ENCODE measurements at places on chromosomes 12 and 14. TPM values are rescaled to one million over a fixed set of nuclear protein-coding genes. Genes with fewer than 3 reads are reported as not detected.

- peak; percentile 95 for DNase-seq
These were observed 58.7 kb downstream of the ST8SIA1 start for GRCh38 chr12:22275843-22276242.

Gene CARMIL3
- not detected for total RNA-seq

GRCh38 chr14:81144824-81145603, 75.7 kb downstream of the GTF2A1 start:
- DNase-seq, result no peak

- DNase-seq, result no peak
These were observed 1248.3 kb upstream of the USP15 start for GRCh38 chr12:61011767-61012423.

DNA sequence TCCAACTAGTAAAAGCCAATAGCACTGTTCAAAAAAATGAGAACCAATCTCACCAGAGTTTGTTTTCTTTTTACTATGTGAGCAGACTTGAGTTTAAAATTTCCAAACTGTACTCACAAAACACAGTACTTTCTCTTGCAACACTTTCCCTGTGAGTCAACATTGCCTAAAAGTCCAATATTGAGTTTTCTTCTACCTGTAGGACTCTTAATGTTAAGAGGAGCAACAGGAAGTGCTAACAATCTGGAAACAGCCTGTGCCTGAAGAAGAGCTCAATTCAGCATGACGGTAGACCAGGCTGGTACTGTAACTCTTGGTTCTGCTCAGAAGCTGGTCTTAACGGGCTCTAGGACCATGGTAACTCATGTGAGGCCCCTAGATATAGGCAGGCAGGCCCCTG, 144.3 kb downstream of the MED13L start:
- DNase-seq, result no peak

DNA sequence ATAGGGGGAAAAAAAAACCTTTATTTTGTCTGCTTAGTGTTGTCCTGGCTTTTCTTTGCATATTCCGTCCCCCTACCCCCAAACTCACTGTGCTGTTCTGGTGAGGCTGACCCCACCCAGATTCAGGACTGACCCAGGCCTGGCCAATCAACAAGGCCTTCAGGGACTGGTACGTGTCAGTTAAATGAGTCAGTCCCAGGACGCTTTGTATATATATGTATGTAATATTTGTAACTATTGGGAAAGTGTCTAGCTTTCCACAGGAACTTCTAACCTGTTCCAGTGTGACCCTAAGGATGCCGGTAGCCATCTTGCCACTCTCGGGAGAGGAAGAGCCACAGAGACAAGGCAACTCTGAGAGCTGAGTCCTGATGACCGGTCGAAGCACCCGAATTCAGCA, 107.4 kb downstream of the VCPKMT start:
- peak; percentile 81 for DNase-seq

GRCh38 chr12:82968631-82969367, 282.1 kb downstream of the TMTC2 start:
- DNase-seq, result no peak

Gene HCAR3
- total RNA-seq, result 0.44 TPM

GRCh38 chr12:31009976-31010375, 63.7 kb upstream of the DDX11 start:
- DNase-seq, result no peak

Gene GPX2
- total RNA-seq, result 196 TPM

DNA sequence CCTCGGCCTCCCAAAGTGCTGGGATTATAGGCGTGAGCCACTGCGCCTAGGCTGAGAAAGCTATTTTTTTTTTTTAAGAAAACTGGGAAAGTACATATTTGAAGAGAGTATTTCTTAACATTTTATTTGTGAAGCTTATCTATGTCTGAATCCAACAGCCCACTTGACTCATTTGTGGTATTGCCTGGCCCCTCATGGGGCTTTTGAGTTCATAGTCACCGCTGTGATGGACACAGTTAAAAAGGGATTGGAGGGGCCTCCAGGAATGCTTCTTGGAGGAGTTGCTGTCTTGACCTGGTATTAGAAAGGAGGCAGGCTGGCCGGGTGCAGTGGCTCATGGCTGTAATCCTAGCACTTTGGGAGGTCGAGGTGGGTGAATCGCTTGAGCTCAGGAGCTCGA, 26.5 kb downstream of the BCL7A start:
- no peak for DNase-seq

DNA sequence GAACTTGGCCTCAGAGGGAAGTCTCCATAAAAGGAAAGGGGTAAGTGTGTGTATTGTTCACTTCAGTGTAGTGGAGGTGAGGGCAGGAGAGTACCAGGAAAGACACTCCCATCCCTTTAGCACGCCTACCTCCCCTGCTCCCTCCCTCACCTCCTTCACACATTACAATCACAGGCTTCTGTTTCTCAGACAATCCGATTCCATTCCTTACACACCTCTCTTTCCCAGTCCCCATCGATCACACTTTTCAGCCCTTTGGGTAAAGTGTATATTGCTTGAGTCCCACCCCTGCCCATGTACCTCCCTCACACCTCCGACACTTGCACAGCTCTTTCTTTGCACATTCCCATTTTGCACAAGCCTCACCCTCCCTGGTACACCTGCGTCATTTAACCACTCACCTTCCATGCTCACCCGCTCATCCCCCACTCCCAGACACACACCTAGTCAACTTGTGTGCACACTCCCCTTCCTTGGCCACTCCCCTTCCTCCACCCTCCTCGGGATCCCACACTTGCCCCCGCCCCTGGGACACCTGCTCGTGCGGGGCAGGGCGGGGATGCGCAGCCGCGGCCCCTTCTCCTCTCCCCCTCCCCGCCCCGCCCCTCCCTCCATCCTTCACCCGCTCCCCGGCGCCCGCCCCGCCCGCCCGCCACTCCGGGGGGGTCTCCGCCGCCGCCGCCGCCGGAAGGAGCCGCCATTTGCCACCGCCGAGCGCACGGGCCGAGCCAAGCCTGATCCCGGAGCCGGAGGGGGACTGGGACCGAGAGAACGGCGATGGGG, at the start of gene MARCHF9:
TSS of gene MARCHF9 (plus strand) at position 693 of the 783 bp plus-strand sequence. CDS start 426 bp downstream, outside the sequence.
- DNase-seq, result peak; percentile 83

Gene KRT78
- total RNA-seq, result 1.5 TPM

Gene NEMP1
- 28.9 TPM for total RNA-seq

- no peak for DNase-seq
These were observed 34.4 kb downstream of the CDK17 start for GRCh38 chr12:96365604-96366380.

- no peak for DNase-seq
These were observed 52.9 kb downstream of the SH2B3 start for GRCh38 chr12:111458546-111459172.

GRCh38 chr14:75559451-75560222, 18.8 kb upstream of the FLVCR2 start:
- peak; percentile 98 for DNase-seq

- DNase-seq, result no peak
These were observed 173.2 kb downstream of the CAND1 start for GRCh38 chr12:67442347-67442841.

Gene GZMB
- not detected for total RNA-seq

Gene RILPL2
- total RNA-seq, result 3.6 TPM

DNA sequence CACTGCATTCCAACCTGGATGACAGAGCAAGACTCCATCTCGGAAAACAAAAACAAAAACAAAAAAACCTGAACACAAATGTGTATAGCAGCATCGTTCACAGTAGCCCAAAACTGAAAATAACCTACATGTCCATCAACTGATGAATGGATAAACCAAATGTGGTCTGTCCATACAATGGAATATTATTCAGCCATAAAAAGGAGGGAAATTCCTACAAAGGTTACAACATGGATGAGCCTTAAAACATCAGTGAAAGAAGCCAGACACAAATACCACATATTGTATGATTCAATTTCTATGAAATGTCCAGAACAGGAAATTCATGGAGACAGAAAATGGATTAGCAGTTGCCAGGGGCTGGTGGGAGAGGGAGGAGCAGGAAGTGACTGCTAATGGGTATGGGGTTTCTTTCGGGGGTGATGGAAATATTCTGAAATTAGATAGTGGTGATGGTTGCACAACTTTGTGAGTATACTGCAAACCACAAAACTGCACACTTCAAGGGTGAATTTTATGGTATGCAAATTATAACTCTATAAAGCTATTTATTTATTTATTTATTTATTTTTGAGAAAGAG, 4.0 kb downstream of the MYL2 start:
- no peak for DNase-seq

Gene MMAB
- 52.8 TPM for total RNA-seq

GRCh38 chr12:124363353-124363965, 68.6 kb downstream of the RFLNA start:
- DNase-seq, result no peak

GRCh38 chr12:47207829-47208248, 128.1 kb upstream of the AMIGO2 start:
- DNase-seq, result no peak

Gene FAM222A
- total RNA-seq, result 3.1 TPM

DNA sequence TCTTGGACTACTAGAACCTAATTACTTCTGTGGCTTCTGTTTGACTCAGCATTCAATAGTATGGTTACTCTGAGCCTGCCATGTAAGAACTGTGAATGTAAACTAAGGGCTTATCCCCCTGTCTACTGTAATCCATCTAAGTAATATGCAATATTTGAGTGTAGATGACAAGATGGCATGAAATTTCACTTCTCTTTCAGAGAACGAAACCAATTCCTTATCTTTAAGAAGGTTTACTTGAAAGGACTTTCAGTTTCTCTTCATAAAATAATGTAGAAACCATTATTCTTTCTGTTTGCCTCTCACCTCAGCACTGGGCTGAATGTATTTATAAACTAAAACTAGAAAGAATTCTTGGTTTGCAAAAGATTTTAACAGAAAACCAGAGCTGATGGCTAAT, 60.4 kb upstream of the ARID2 start:
- no peak for DNase-seq

DNA sequence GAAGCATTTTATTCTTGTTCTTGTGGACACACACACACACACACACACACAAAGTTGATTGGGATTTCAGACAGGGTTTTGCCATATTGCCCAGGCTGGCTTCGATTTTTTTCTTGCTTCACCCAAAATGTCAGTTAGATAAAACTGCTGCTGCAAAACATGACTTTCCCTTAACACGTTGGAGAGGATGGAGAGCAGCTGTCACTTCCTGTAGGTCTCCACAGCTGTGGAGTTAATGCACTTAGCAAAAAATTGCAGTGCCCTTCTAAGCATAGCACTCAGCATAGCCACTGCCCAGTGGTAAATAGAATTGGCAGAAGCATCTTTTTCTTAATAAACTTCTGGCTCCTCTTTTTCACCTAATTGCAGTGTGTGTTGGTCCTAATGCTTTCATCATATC, 54.5 kb downstream of the PDZRN4 start:
- DNase-seq, result no peak

GRCh38 chr12:873954-874353, 75.5 kb downstream of the RAD52 start:
- no peak for DNase-seq

Gene RNASE4
- 4.0 TPM for total RNA-seq

DNA sequence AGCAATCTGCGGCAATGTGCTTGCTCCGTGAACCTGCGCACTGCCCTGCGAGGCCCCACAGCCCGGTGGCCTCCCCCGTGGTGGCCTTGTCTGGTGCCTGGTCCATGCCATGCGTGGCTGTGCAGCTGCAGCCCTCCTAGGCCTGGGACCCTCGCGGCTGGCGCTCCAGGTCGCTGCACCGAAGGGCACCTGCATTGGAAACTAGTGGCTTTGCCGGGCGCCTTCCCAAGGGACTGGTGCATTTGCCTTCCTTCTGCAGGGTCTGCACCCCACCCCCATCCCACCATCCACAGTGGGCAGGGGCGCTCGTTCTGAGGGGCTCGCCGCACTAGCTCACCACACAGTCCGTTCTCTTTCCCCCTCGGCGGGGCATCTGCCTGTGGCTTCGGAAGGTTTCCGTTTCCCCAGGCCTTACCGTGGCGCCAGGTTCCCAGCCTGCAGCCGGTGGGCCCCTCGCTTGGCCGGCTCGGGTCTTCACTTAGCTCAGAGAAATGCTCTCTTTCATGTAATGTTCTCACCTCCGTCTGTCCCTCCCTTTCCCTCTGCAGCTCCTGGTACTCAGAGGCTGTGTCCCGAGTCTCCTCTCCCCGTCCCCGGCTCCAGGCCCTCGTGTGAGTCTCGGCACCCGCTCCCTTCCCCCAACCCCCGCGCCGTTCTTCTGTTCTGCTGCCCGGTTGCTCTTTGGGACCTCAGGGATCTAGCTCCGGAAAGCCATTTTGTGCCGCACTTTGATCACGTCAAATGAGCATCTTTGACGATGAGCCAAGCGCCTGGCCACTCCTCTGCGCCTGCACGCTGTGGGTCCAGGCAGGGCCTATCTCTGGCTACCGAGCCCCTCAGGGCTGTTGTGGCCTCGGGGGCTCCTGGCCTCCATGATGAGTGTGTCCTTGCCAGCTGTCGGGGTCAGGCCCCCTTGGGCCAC, 31.9 kb downstream of the JAG2 start:
- no peak for DNase-seq

DNA sequence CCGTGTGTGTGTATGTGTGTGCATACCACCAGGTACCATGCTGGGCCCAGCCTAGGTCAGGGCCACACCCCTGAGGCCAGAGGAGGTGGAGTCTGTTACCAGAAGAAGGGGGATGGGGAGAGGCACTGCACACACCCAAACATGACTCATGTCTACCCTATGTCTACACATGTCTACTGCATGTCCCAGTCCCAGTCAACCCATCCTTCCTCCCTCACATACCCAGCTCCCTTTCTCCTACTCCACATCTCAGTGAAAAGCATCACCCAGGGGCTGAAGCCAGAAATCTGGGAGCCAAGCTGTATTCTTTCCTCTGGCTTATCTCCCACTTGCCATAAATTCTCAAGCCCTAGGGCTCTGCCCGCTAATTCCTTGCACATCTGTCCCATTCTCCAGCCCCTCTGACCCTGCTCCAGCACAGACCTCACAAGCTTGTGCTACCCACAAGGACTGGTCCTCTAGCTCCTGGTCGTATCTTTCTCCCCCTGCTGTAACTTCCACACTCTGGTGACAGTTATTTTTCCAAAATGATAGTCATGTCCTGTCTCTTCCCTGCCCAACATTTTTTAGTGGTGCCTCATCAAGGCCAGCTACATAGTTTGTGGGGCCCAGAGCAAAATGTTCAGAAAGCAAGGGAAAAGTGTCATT, 18.0 kb upstream of the APPL2 start:
- DNase-seq, result no peak

Gene ADCY6
- 48.3 TPM for total RNA-seq

DNA sequence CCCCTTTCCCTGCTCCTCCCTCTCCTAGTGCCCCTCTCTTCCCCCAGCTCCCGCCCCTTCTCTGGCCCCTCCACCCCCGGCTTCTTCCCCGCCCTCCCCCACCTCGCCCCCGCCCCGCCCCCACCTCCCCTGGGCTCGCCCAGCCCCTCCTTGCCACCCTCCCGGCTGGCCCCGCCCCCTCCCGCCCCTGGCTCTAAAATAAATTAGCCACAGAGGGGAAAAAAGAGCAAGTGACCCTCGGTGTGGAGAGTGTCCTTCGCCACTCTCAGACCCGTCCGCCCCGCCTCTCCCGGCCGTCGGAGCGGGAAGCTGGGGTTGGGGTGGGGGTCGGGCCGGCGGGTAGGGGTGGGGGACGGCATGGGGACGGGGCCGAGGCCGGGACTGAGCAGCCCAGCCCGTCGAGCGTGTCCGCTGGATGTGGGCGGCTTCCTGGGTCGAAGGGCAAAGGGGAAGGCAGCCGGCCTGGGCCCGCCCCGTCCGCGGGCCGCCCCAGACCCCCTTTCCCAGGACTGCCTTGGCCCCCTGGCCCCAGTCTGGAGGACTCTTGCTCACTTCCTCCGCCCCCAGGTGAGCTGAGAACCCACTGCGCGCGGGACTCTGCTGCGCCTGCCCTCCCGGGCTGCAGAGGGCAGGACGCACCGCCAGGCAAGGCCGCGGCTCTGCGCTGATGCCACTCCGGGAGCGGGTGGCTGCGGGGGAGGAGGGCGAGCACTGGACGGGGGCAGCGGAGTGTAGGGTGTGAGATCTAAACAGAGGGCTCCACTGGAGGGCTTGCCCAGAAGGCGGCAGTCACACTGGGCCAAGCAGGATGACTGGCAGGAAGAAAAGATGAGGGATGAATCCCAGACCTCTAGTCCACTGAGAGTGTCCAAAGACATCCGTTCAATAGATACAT, 570 bp upstream of the FIGNL2 start:
- DNase-seq, result no peak
